Stimulated activated CD8-positive, alpha-beta memory T cell treated with anti-CD3 and anti-CD28 coated beads, Interleukin-7, amount 100 ng/mL, for 1 hour (primary cell): ENCODE measurements at places on chromosomes 1 and 21.
A peak's percentile ranks its signal among the peaks of the same experiment; 100 is the strongest.

DNA sequence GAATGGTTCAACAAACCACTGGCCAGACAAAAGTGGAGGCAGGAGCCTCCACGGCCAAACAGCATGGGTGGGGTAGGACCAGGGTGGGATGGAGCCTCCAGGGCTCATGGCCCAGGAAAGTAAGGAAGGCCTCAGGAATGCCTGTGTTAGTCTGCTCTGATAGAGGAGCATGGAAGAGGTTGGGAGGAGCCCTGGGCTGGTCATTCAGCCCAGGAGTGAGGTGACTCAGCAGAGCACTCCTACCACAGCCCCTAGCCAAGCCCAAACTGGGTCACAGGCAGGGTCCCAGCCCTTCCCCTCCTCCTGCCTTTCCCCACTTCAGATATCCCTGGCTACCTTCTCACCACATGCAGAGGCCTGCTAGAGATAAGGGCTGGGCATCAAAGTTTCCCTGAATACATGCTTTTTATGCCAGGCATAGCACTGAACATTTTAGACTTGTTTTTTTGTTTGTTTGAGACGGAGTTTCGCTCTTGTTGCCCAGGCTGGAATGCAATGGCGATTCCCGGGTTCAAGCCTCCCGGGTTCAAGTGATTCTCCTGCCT, 3.1 kb upstream of the SHISA4 start:
- no peak for DNase-seq

- DNase-seq: peak; percentile 55
These were observed 101.3 kb downstream of the IER5 start for GRCh38 chr1:181189691-181190363.

- no peak for DNase-seq
These were observed 333.0 kb upstream of the KAZN start for GRCh38 chr1:14265495-14265894.

DNA sequence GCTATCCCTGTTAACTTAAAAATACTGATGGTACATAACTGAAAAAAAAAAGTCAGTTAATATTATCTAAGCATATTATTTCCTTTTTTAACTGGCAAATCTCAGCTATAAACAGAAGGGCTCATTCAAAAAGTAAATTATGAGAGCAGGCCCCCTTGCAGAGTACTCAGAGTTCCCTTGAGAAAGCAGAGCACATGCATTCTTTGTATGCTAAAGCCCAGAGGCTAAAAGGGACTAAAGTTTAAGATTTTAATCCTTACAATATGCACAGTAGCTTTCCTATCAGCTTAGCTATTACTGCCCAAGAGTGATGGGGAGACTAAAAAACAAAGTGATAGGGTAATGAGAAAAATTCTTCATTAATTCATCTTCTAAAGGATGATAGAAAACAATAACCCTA, 18.5 kb downstream of the SLC16A1 start:
- DNase-seq: no peak

DNA sequence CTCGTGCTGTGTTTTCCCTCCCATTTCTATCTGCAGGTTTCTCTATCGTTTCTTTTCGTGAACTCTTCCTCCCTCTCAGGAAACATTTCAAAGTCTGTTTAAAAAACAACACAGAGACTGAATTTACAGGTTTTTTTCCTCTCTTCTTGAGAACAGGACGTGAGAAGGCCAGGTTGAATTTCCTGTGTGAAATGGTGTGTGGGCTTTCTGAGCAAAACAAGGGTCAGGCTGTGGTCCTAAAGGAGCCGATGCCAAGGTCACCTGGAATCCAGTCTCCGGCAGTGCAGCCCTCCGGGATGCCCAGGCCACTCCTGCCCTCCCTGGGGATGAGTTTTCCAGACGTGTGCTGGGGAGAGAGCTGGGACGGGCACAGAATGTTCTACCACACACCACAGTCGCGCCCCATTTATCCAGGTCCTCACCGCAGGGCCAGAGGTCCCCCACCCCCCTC, 62.7 kb upstream of the RUNX3 start:
- no peak for DNase-seq

DNA sequence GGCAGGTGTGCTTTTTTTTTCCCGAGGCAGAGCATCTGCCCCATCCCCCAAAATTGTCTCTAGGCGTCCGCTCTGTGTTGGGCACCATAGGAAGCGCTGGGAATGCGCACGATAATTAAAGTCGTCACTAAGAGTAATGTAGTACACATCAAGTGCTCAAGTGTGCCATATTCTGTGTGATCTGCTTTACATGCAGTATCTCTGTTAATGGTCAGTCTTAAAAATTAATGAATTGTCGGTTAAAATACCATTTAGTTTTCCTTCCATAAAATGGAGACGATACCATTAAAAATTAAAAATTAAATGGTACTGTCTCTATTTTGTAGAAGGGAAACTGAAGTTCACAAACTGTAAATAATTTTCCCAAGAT, 544 bp upstream of the CCT8 start:
- DNase-seq: no peak

DNA sequence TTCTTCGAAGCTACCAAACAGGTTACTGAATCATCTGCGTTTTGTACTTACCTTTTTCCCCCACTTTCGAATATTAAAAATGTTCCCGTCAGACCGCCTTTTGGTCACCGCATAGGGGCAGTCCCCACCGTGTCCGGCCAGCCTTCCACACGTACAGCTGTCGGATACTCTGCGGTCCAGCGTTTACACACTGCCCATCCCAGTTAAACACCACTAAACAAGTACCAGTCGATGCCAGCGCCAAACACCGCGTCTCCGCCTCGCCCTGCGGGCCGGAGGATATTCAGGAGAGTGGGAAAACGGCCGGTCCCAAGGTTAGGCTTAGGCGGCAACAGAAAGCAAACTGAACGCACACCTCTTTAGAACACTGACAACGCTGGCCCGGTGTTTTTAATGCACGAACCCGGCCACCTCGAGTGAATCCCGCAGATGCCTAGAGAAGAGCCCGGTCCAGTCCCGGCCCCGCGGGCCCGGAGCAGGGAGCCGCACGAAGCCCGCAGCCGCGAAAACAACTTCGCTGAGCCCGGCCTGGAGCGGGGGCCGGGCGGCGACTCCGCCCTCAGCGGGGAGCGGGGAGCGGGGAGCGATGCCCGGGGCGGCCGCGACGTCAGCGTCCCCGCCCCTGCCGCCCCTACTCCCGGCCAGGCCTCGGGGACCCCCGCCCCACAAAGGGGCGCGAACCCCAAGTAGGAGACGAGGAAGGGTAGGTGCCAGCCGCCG, 730 bp upstream of the PHF13 start:
- DNase-seq: no peak

- no peak for DNase-seq
These were observed 140.7 kb downstream of the SLC45A1 start for GRCh38 chr1:8458607-8459006.

GRCh38 chr1:40204856-40205255, 42.9 kb upstream of the TMCO2 start:
- no peak for DNase-seq

GRCh38 chr21:42195378-42196031, 23.4 kb upstream of the ABCG1 start:
- no peak for DNase-seq

GRCh38 chr1:82446955-82447354, 646.2 kb downstream of the ADGRL2 start:
- DNase-seq: no peak

DNA sequence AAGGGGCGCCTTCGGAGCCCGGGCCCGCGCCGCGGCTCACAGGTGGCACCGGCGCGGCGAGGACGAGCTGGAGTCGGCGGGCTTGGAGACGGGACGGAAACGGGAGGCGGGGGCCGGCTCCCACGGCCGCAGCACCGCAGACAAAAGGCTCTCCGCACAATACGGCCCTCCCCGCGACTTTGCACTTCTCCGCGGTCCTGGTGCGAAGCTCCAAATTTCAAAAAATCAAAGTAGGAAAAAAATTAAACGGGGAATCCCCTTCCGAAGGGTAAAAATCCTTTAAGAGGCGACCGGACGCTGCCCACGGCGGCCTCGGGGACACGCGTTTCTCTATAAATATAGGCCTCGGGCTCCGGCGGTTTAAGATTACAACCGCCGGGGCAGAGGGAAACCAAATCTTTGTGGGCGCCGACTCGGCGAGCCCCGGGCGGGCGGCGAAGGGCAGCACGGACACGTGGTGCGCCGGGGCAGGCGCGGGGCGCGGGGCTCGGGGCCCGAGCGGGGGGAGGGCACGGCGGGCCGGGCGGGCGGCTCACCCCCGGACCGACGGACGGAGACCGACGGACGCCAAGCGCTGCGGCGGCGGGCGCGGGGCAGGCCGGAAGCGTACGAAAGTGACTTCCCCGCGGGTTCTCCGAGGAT, 453 bp downstream of the PABPC4 start:
- DNase-seq: peak; percentile 9

DNA sequence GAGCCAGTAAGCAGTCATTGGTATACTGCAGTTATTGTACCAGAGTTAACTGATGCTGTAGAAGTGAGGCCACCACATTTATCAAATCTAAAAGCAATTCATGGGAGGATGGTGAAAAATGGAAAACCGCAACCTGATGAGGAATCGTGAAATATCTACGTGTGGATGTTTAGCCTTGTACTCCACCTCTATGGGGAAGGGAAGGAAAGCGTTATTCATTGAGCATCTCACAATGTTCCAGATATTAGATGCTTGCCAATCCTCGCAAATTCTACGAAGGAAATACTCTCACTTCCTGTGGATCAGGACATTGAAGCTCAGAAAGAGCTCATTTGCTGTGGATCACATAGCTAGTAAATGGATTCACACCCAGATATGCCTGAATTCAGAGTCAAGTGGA, 77.3 kb downstream of the LRRC8D start:
- DNase-seq: no peak

DNA sequence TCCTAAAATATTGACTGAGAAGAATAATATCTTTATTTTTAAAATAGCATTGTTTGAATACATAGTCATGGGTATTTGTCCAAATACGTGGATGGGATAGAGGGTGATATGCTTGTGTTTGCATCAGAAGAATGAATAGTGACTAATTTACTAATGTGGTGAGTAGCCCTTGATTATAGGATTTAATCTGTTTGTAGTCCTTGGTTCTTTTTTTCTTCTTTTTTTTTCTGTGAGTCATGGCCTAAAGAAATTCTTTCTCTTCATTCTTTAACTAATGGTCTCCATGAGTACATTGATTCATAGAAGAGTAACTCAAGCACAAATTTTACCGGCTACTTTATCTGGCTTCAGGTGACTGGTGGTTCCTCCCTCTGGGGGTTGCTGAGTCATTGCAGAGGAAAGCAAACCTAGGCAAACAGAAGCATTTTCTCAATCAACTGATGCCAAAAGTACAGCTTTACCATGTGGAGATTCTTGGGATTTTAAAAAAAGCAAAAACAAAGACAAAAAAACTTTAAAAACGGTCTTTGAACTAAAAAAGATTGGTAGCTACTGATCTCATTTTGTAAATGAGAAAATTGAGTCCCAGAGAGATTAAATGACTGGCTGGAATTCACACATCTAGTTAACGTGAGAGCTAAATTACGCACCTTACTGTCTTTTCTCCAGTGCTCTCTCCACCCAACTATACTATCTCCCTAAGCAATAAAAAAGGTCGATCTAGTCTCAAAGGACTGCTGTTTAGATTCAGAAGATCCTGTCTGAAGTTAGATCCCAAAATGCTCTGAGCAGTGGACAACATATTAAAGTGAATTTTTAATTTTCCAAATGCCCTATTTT, 40.5 kb downstream of the AK5 start:
- DNase-seq: no peak

GRCh38 chr1:117795190-117795589, 134.2 kb downstream of the GDAP2 start:
- DNase-seq: no peak

DNA sequence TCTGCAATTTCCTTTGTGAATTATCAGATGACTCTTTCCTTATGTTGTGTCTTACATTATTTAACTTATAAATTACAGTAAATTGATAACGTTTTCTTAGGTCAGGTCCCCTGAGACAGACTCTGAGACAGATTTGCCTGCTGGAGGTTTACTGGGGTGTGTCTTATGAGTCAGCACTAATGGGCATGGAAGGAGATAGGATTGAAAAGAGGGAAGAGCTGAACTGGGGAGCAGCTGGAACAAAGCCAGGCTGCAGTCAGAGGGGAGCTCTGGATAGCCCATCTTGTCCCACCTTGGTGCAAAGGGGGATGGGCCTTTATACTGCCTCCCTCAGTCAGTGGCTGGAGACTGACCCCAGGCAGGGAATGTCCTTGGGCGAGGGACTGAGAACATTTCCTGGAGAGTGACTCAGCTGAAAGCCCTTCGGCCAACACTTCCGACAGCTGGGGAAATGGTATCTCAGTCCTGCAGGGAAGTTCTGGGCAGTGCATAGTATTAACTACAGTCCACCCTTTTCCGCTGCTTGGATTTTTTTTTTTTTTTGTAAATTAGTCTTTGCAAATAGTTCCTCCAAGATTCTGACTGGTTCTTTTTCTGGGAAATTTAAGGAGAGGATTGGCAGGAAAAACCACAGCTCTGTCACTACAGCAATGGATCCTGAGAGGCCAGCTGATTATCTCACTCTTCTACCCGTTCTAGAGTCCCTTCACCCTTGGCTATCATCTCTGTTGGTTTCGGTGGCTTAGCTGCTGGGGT, 39.1 kb upstream of the CDC42BPA start:
- DNase-seq: no peak

DNA sequence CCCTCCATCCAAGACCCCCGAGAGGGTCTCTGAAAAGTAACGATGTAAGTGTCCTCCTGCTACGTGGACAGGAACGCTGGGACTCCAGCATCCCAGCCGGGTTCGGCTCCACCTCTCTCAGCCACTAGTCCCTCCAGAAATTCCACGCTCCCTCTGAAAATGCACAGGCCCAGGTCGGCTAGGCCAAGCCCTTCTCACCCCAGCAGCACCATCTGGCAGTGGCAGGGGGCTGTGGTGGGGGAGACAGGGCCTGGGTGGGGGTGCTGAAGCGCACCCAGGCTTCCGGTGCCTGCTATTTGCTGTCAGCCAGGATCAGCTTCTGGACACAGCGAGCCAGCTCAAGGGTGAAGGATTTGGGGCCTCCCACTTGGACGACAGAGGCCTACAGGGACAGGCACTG, 73.3 kb downstream of the ARHGEF16 start:
- no peak for DNase-seq

DNA sequence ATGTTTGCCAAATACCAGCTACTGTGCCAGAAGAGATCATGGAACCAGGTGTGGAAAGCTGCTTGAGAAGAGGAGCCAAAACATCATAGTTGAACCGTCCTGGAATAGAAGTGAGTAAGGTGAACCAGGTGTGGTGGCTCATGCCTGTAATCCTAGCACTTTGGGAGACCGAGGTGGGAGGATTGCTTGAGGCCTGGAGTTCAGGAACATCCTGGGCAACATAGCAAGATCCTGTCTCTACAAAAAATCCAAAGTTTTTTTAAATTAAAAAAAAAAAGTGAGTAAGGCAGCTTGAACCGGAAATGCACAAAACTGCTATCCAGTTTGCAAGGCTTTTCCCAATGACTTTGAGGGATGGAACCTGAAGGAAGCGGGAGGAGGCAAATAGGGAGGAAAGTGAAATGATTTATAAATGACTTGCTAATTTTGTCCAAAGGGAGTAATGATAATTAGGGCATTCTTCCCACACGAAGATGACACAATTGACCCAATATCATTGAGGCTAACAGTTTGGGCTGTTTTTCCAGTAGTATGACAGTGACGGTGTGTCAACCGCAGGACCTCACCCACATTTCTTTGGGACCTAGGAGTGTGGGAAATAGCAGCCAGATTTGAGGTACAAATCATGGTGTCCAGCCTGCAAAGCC, 1.5 kb upstream of the CNN3 start:
- DNase-seq: no peak
